ENCODE measurements at places on chromosomes 2 and 18.

DNA sequence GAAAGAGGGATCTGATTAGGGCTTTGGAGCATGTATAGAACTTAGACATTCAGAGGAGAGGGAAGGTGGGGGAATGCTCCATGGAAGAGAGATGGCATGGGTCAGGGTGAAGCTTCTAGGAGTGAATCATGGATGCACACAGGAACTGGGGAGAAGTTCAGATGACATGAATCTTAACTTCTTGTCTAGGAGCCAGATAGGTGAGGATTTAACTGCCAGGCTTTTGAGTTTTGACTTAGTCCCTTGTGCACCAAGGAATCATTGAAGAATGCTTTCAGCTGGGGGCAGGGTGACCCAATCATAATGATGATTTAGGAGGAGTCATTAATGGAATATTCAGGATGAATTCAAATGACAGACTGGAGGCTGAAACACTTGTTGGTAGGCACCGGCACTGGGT is 48.7 kb downstream of the ACYP2 start:
- no peak for DNase-seq

DNA sequence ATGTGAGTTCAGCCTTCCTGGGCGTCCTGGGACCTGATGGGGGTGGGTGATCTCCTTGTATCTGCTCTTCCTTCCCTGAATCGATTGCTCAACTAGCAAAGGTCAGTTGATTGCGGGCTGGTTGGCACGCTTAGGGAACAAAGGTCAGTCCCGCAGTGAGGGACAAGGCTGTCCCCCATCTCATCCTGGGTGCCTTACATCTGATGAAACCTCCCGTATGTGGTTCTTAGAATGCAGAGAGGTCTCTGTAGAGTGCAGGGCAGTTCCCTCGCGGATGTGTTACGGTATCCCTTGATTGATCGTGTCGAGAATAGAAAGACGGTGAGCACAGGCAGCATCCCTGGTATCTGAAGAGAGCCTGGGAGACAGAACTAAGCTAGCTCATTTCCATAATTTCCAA is 56.4 kb upstream of the RBM44 start:
- DNase-seq, result no peak

GRCh38 chr2:55923982-55924321 is 370 bp upstream of the EFEMP1 start:
- no peak for DNase-seq

DNA sequence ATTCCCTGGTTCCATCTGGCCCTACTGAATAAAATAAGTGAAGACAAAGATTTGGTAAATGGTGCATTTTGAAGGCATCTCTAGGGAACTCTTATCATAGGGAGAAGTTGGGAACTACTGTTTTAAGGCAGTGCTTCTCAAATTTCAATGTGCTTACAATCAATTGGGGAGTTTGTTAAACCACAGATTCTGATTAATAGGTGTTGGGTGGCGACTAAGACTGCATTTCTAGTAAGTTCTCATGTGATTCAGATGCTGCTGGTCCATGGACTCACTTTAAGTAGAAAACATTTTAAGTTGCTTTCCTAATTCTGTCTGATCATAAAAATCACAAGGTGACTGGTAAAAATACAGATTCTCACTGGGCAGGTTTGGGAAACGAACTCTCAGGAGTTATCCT is 14.6 kb downstream of the FARSB start:
- DNase-seq, result no peak

DNA sequence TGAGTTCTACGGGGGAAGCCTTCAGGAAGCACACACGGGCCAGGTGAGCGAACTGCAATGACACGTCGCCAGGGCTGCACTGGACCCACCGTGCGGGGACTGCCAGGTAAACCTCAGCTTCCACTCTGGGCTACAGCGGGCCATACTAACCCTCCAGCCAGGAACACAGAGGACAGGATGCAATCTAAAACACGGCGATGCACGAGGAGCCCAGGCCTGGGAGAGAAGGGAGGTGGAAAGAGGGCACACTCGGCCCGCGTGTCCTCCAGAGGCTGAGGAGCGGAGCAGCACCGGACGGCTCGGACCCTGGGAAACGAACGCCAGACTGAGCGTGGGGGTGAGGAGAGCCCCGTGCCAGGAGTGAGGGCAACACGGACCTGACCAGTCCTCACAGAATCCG is 69.3 kb downstream of the HDAC4 start:
- DNase-seq, result no peak

GRCh38 chr2:106572541-106573450 is 85.6 kb downstream of the CD8B2 start:
- no peak for DNase-seq

GRCh38 chr18:57748770-57749603 is 54.1 kb downstream of the ATP8B1 start:
- DNase-seq, result no peak

DNA sequence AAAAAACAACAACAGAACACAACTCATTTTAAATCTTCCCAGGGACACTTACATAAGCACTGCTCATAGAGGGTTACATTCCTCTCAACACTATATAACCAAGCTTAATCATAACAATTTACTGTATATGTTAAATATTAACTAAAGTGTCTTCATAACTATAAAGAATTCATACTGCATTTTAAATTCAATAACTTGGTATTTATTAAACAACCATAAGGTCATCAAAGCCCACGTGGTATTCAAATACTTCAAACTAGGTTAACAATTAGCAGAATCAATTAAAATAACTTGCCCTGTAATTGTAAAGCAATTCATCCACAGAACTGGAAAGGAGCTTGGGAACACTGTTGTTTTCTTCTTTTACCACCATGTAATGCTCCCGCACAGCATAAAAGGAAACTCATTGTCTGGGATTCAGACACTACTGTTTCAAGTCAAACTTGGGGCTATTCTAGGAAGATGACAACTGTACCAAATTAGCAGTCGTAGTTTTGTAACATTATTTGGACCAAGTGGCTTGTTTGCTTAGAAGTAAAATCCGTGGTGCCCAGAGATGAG is 10.4 kb downstream of the GAREM1 start:
- no peak for DNase-seq
